ENCODE measurements at places on chromosomes 3 and 15.

DNA sequence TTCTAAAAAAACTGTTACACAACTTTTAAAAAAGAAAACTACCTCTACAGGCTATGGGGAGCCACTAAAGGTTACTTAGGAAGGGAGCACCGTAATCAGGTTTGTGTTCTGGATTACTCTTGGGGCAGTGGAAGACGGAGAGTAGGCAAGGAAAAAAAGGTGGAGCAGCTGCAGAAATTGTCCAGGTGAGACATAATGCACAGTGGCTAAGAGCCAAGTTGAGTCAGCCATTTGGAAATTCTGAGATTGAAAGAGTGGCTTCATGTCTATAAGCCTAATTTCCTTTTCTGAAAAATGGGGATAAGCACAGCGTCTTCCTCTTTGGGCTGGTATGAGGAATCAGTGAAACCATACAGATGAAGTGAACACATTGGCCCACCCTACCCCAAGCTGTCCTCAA, 195.2 kb downstream of the CADPS start:
- no peak for DNase-seq

GRCh38 chr3:190617185-190617584, 103.3 kb downstream of the IL1RAP start:
- DNase-seq, result peak; percentile 95

DNA sequence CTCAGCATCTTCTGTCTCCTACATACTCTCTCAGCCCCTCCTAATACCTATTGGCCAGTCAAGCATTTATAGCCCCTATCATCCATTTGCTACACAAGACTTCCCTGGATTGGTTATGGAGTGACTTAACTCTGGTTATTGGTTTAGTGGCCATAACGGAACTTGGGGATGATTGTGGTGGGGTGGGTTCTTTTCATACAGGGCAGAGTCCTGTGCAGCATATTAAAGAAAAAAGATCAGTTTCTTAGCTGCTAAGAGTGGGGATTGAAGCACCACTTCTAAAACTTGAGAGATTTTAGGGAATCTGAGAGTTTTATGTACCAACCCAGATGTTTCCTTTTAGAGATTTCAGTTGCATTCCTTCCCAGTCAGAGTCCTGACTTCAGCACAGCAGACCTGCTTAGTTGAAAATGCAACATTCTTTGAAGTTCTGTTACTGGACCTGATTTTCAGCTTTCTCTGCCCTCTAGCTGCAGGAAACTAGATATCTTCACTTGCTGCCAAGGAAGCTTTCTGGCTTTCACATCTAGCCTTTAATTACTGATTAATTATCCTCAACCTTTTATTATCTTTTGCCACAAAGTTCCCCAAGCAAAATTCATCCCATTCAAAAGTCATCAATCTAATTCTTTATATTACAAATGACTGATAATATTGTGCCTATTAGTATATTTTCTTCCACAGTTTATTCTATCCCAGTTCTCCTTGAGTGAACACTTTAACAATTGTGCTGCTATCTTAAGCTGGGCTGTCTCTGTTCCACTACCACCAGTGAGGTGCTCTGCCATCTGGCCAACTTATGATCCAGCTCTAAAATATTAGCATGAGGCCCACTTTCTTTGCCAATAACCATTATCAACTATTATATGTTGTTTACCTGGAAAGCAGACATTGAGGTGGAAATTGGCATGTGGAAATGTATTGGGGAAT, 906.0 kb upstream of the ALCAM start:
- no peak for DNase-seq

GRCh38 chr3:49940667-49941249, 808 bp downstream of the RBM6 start:
- no peak for DNase-seq

DNA sequence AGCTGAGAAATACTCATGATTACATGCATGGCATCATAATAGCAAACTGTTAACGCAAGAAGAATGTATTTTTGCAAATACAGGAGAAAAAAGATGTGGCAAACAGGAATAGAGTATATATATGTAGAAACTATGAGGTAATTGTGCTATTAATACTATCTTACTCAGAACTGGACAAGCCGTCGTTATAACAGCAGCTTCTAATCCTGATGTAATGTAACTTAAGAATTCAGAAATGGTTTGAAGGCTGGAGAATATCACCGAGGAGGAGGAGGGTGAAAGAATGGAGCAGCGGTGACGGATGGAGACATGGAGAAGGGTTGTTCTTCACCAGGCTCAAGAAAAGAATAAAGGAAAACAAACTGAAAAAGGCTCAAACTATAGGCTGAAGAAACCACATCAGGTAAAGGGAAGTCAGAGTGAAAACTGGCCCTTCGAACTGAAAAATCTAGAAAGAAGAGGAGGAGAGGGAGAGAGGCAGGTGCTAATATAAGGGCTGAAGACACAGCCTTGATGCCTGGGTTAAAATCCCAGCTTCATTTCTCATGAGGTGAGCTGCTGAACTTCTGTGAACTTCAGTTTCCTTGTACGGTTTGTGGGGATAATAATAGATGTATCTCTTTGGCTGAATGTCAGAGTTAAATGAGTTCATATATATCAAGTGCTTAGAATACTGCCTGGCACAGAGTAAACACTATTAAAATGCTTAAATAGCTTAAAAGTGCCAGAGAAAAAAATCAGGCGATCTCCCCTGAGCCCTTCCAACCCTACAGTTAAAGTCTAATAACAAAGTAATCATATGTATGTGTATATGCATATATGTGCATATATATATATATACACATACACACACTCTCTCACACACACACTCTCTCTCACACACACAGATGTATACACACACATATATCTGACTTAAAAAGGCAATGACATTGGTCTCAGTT, 43.9 kb downstream of the GOLIM4 start:
- DNase-seq, result no peak

- no peak for DNase-seq
These were observed 428.1 kb downstream of the TAFA4 start for GRCh38 chr3:68504201-68504600.

- DNase-seq, result no peak
These were observed 22.9 kb downstream of the ADAMTS17 start for GRCh38 chr15:100318880-100319279.

- no peak for DNase-seq
These were observed 6.6 kb downstream of the ISG20 start for GRCh38 chr15:88645171-88646087.

DNA sequence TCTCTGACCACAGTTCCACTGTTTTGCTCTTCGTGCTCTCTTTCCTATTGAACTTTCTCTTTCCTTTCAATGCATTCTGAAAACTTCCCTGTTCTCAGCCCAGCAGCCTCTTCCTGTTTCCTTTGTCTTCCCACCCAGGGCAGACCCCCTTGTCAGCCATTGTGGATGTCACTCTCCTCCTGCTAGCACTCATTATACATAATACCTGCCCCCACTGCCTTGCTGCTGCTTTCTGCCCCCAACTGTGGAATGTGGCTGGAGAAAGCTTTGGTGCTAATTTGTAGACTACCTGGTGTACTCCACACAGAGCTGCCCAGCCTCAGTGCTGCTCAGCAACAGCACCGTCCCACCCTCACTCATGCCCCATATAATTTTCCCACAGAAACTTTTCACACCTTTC, 80.2 kb downstream of the CHCHD6 start:
- no peak for DNase-seq

GRCh38 chr15:61545763-61546162, 316.7 kb upstream of the RORA start:
- DNase-seq, result no peak

GRCh38 chr3:57577801-57578200, 19.3 kb downstream of the ARF4 start:
- no peak for DNase-seq

DNA sequence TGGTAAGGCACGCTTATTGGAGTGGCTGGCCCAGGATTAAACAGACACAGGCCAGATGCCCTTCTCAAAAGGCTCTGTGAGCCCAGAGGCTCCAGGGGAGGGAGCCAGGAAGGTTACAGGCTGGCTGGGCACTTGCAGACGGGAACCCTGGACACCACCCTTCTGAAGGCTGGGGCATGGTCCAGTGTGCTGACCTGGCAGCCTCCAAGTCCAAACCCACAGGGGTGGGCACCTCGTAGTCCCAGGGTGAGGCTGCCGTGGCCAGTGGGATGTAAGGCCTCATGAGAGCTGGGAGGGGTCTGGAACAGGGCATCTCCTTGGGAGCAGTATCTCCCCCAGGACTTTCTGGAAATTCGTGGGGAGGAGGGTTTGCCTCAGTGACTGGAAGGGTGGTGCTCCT, 19.6 kb downstream of the EFCC1 start:
- DNase-seq, result no peak

DNA sequence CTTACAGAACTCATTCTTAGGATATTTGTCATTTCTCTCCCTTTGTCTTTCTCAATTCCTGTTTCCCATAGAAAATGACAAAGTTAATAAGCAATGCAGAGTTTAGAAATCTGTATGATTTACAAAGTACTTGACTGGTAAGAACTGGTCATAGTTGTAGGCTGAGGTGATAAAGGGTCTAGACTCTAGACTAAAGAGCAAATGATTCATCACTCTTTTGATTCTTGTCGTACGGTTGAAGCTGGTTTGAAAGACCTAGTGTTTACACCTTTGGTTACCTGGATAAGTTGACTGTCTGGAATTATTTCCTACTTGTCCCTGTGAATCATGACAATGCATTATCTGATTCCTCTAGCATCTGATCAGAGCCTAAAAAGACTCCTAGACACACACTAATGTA, 58.9 kb upstream of the TP63 start:
- no peak for DNase-seq

DNA sequence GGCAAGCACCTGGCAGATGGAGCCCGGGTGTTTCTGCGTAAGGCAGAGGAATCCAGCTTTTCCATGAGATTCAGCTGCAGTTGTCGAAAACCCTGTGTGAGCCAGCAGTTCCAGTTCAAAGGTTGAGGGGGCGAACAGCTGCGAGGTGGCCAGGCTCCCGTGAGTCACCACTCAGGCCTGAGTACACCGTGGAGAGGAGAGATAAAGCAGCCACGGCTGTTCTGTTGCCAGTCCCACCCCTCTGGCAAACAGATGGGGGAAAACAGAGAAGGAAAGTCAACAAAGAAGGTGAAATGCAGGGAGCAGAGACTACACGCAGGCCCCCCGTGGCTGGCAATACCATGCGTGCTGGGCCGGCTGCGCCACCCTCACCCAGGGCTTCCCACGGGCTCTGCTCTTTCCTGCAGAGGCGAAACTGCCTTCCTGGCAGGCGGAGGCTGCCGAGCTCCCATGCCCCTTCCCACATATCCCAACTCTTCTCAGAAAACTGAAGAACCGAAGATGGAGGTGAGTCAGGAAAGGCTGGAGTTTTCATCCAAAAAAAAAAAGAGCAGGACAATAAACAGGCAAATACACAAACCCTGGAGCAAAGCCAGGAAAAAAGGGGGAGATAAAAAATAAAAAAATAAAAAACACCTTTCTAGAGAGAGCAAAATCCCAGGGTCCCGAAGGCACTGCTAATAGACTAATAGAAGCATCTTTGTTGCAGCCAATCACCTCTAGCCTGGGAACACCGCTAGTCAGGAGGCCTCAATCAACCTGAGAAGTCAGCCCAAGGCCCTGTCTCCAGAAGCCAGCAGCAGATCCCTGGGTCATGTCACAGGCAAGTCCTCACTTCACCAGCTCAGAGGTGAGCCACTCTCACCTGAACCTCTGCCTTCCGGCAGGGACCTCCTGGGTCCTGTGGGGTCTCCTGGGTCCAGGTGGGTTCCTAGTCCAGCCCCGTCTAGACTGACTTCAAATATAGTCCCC, 37.7 kb downstream of the FAM174B start:
- DNase-seq, result no peak

GRCh38 chr15:100332231-100332630, 9.5 kb downstream of the ADAMTS17 start:
- no peak for DNase-seq

DNA sequence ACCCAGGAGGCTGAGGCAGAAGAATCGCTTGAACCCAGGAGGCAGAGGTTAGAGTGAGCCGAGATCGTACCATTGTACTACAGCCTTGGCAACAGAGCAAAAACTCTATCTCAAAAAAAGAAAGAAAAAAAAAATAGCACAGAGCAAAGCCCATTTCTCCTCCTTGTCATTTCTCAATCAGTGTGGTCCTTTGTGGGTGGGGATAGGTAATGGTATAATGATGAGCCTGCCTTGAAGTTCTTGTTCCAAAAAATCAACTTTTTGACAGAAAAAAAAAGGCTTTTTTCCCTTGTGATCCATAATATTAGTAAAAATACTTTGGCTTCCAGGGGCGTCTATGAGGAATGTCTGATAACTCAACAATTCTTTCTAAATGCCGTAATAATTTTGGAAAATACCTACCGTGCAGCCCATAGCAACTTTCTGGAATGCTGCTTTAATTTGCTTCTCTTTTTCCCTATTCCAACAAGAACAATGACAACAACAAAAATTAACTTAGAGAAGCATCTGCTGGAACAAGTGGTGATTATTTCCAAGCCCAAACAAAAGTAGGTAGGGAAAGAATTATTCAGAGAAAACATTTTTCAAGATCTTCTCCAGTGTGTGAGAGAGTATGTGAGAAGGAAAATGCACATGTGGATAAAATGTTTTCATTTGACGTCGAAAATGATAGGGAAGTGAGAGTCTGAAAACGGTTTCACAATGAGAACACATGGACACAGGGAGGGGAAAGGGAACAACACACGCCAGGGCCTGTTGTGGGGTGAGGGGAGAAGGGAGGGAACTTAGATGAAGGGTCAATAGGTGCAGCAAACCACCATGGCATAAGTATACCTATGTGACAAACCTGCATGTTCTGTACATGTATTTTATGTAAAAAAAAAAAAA, 337.8 kb downstream of the RBMS3 start:
- DNase-seq, result no peak

- DNase-seq, result no peak
These were observed 4.4 kb upstream of the GPR176 start for GRCh38 chr15:39924437-39924836.

DNA sequence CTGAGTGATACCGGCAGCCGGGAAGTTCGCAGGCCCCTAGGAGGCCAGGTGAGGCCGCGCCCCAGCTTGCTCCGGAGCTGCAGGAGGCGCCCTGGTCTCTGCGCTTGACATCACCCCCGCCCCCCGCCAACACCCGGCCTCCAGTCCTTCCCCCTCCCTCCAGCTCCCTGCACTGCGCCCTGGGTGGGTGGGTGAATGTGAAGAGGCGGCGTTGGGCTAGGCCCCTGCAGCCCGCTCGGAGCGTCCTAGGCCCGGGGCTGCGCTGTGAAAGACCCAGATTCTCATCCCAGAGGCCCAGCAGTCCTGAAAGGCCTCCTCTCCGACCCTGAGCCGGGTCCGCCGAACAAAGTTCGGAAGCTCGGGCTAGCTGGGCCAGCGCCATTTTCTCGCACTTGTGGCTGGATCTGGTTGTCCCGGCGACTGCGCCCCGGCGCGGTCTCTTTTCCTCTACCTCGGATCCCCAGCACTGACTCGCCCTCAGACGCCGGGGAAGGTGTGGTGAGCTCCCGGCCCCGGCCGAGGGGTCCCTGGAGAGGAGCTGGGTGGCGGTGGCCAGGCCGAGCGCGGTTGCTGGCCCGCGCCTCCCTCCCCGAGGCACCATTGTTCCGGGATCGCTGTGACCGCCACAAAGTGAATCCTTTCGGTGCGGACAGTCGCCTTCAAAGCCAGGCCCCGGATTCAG, 12.9 kb downstream of the ZIC4 start:
- no peak for DNase-seq

DNA sequence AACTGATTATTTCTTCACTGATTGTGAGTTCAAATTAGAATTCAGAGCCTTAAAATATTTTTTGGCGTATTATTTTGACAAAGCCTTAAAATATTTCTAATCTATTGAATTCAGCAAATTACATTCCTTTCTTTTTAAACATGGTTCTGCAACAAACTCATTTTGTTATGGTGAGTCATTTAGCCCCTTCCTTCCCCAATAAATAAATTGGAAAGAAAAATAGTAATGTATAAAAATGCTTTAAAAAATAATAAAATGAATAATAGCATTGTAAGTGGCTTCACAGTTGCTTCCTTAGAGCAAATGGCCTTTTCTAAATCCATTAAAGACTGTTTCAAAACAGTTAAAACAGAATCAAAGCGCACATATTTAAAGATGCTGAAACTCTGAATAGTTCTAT, 12.1 kb downstream of the CSNK1G1 start:
- DNase-seq, result no peak

Data from bone marrow (tissue), 2 donors.